ENCODE measurements at places on chromosomes 2 and 18.

DNA sequence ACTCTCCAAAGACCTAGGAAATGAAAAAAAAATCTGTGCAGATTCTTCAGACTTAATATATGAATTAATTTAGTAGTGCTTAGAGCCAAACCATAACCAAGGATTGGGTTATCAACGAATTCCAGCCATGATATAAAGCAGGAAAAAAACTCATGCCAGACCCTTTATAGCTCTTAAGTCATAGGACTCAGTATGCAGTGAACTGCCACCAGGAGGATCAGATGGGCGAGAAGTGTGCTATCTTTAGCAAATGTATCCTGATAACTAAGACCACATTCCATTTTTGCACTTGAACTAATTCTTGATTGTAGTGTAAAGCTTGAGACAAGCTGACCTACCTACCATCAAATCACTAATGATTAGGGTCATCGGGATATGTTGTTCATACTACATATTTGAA lies 178.1 kb downstream of the IKZF2 start:
- DNase-seq = no peak

DNA sequence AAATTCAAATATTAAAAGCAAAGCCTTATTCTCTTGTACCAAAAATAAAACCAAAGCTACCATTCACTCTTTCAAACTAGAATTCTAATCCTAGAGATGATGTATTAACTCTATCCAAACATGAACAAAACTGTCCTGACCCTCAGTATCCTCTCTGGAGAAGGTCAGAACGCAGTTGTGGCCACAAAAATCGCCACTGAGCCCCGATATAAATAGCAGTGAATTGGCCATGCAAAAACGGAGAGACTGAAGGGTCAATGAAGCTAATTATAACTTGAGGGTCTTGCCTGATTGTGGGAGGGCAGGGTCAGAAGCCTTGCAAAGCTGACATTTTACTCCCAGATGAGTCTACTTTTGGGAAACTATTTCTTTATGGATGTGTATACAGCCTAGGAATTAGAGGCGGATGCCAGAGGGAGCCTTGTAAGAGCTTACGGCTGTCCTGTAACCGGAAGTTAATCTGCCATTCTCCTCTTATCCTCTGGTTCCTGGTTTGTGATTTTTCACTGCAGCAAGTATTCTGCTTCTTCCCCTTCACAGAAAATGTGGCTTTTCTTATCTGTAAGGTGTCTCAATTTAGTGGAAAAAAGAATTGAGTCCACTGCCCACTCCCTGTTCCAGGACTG lies 28.1 kb downstream of the CAVIN2 start:
- DNase-seq = no peak

DNA sequence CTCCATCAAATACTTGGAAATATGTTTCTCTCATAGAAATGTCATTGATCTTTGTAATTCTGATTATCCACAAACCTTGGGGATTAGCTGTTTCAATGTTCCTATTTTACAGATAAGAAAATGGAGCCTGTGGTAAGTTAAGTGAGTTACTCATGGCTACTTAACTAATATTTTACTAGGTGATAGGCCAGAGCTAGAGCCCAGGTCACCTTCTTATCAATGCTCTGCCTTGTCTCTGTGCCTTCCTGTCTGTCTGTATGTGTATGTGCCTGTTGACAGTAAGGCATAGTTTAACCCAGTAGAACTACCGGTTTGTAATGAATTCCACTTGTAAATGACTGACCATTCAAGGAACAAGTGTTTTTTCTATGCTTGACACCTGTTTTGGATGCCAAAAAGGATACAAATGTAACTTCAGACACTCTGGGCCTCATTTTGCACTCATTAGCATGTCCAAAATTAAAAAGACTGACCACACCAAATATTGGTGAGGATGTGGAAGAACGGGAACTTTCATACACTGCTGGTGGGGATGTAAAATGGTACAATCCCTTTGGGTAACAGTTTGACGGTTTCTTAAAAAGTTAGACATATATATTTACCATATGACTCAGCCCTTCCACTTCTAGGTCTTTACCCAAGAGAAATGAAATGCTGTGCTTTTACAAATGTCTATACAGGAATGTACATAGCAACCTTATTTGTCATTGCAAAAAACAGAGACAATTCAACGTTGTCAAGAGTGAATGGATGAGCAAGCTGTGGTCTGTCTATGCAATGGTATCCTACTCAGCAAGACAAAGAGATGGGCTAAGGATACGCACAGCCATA lies 19.6 kb upstream of the IL1A start:
- DNase-seq = no peak

- DNase-seq = no peak
Measured at GRCh38 chr2:37892436-37893114, 32.5 kb upstream of the RMDN2 start.

GRCh38 chr2:216791303-216791702 lies 68.6 kb downstream of the TNP1 start:
- DNase-seq = no peak

DNA sequence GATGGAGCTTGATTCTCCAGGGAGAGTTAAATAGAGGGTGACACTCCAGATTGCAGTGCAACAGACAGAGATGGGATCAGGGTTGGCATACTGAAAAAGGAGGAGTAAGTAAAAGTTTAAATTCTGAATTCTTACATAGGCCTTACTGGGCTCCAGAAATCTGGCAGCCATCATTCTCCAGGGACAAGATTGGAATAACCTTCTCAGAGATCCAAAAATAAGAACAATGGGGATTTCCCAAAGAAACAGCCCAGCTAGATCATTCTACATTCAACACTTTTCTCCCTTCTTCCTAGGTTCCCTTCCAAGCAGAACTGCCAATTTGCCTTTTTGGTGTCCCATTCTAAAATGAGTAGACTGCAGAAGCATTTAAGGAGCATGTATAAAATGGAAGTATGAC lies 14.9 kb upstream of the SERPINB2 start:
- no peak for DNase-seq

- no peak for DNase-seq
Measured at GRCh38 chr2:114024326-114024725, 134.4 kb downstream of the ACTR3 start.

- DNase-seq = no peak
Measured at GRCh38 chr2:223909001-223909741, 36.0 kb downstream of the WDFY1 start.

DNA sequence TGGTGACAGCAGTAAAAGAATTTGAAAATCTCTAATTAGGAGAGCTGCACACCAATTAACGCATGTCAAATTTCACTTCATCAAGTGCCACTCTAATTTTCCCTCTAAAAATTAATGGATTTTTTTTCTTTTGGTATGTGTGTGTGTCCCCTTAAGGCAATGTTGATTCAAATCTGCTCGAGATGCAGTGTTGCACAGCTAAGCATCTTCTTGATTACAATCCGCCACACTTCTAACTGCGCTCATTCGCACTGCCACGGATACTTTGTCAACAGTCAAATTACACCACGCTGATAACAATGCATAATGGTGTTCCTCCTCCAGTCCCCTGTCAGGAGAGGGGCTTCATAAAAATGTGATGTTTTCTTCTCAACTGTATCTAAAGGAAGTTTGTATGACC lies 261.4 kb downstream of the MEIS1 start:
- DNase-seq = no peak

- no peak for DNase-seq
Measured at GRCh38 chr2:198880986-198881385, 576.8 kb downstream of the SATB2 start.

- DNase-seq = no peak
Measured at GRCh38 chr2:241081643-241082340, 20.3 kb downstream of the MTERF4 start.

GRCh38 chr2:8996006-8996405 lies 7.5 kb downstream of the MBOAT2 start:
- no peak for DNase-seq

GRCh38 chr18:76972846-76973519 lies 150.6 kb downstream of the ZNF236 start:
- no peak for DNase-seq

DNA sequence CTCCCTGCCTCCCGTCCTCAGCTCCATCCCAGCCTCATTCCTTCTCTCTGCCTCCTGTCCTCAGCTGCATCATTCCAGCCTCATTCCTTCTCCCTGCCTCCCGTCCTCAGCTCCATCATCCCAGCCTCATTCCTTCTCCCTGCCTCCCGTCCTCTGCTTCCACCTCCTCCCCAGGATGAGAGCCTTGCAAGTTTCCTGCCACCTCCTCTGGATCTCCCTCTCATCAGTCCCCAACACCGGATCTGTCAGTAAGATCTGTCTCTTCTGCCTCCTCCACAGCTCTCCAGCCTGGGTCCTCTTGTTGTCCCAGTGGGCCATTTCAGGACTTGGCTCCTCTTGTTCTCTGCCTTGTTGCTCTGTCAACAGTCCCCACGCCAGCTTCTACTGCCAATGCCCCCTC lies 130.9 kb downstream of the NDUFA10 start:
- DNase-seq = no peak

DNA sequence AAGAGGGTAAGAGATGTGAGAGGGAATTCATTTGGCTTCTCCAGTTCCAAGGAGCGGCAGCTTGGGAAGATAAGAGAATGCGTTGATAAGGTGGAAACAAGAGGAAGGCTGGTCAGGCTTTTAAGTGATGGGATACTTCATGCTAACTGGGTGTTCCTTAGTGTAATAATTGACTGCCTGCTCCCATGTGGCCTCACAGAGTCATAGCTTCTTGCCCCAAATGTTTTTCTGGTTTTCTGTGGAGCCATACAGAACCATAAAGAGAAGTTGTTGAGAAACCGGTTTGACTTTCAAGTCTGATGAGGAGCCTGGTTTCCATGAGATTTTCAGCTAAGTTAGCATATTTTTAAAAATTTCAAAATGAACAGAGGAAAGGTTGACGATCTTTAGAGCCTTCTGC lies 97.5 kb upstream of the ZFP36L2 start:
- no peak for DNase-seq

- DNase-seq = no peak
Measured at GRCh38 chr2:233832414-233832813, 21.9 kb downstream of the HJURP start.

- DNase-seq = no peak
Measured at GRCh38 chr2:96151595-96152303, 6.5 kb upstream of the DUSP2 start.

- no peak for DNase-seq
Measured at GRCh38 chr2:218146056-218146455, 20.2 kb downstream of the CXCR2 start.

DNA sequence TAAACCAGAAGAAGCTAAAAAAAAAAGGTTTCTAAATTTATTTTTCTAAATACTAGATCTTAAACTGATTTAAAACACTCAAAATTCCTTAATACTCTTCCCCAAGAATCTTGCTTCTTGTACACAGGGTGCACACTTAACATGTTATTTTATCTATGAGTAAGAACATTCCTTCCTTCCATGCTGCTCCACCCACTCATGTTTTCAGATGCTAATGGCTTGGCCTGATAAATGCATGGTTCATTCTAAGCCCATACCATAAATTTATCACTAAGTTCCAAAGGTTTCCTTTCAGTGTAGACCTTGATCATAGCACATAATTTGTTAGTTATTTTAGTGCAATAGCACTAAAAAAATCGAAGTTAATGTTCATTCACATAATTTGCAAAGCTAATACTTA lies 8.1 kb downstream of the FBXO48 start:
- no peak for DNase-seq

- no peak for DNase-seq
Measured at GRCh38 chr2:202104286-202104870, 31.3 kb downstream of the KIAA2012 start.

DNA sequence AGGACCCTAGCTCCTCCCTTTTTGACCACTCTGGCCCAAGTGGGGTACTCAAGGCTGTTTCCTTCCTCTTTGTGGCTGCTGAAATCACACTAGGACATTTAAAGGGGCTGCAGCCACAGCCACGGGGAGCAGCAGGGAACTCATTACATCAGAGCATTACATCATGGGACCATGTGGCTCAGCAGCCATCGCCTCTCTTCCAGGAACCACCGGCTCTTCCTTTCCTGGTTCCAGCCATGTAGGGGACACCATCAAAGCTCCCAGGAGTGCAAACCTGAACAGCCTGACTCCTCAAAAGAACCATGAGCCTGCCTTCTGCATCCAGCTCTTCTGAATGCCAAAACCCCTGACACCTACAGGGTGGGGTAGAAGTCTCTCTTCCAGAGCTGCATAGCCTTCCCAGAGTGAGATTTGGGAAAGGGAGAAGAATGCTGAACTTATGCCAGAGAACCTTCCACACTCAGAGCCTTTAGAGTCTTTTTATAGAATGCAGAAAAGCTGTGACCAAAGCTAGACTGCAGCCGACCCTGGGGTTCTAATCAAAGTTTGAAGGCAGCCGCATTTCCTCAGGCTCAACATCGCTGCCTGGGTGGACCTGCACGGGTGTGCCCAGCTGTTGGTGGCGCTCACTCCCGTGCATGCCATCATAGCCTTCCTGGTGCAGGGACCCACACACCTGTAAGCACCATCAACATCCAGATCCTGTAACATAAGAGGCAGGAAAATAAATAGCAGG lies 121.7 kb downstream of the KLHL29 start:
- DNase-seq = no peak

- no peak for DNase-seq
Measured at GRCh38 chr2:134337631-134338030, 83.8 kb downstream of the MGAT5 start.

DNA sequence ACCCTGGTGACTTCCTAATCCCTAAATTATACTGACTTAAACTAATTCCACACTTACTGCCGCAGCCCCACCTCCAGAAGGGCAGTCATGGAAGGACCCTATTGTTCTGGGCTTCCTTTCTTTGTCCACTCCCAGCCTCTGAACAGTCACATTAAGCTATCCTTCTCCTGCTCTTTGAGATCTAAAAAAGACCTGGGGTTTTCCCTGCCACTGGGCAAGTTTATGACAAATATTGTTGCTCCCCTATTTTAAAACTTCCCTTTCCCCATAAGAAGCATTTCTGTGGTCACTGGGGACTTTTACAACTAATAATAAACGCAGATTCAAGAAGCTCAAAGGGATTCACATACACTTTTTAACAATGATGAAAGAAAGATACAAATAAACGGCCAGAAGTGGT lies 47.2 kb upstream of the XPO1 start:
- DNase-seq = no peak

- DNase-seq = peak; percentile 14
Measured at GRCh38 chr18:54392543-54393023, 34.9 kb downstream of the C18orf54 start.

GRCh38 chr2:223357076-223357475 lies 245.1 kb downstream of the SCG2 start:
- DNase-seq = no peak

GRCh38 chr2:190840569-190841172 lies 40.0 kb upstream of the GLS start:
- DNase-seq = no peak

- no peak for DNase-seq
Measured at GRCh38 chr2:46378616-46379015, 81.4 kb downstream of the EPAS1 start.

GRCh38 chr2:59266453-59266852 lies 1025.3 kb upstream of the FANCL start:
- no peak for DNase-seq

GRCh38 chr2:72806280-72806945 lies 19.4 kb downstream of the EXOC6B start:
- DNase-seq = no peak

DNA sequence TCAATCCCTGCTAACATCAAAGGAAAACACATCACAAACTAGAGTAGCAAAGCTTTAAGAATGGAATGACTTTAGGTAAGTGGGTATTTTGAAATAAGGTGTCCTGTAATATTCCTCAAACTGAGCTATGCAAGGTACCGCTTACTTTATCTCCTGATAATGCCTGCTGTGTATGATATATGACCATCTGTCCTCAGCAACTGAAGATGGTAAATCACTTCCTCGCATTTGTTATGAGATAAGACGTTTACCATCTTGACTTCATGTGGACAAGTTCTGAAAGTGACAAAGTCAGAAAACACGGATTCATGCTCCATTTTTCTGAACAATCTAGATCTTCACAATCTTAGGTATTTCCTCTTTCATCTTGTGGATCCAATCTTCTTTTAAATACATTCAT lies 49.3 kb upstream of the PTPRM start:
- DNase-seq = no peak
